RPMI7951 (cell line): ENCODE measurements at places on chromosomes 12 and 14. TPM values are rescaled to one million over a fixed set of nuclear protein-coding genes. Genes with fewer than 3 reads are reported as not detected.

The PLCZ1 gene
- not detected in 2 replicates for total RNA-seq

The CSRP2 gene
- 64.2 and 86.6 TPM in 2 replicates for total RNA-seq

The NOC4L gene
- 9.3 and 14.8 TPM in 2 replicates for total RNA-seq

The KCNJ8 gene
- total RNA-seq: under 0.01 TPM in 1 of 2 replicates, not detected in the other

The TECPR2 gene
- 5.0 TPM in 2 replicates for total RNA-seq

The SDSL gene
- 5.5 and 5.6 TPM in 2 replicates for total RNA-seq

The CYP27B1 gene
- 1.1 and 1.2 TPM in 2 replicates for total RNA-seq

The EPYC gene
- total RNA-seq: not detected in 2 replicates

The TCL1A gene
- not detected in 2 replicates for total RNA-seq

The BCL11B gene
- 0.10 and 0.12 TPM in 2 replicates for total RNA-seq

The PTCSC3 gene
- total RNA-seq: not detected in 2 replicates
